ENCODE measurements at places on chromosomes 3 and 15.

DNA sequence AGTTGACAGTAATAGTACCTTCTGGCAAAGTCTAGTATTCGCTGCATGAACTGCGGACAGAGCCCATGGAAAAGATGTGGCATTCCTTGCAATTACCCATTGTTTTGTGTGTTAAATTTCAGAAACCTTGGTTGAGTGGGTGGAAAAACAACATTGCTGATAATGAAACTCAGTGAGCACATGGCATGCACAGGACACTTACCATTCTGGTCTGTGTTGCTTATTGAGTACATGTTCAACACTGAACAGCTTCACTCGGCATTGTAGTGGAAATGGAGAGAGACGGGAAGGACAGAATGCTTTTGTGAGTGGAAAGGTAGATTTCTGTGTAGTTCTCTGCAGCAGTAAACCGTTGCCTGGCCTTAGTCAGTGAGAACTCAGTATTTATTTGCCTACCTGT is 165.3 kb downstream of the FNDC3B start:
- no peak for DNase-seq

GRCh38 chr15:56984681-56985481 is 66.4 kb downstream of the TCF12 start:
- DNase-seq: no peak

DNA sequence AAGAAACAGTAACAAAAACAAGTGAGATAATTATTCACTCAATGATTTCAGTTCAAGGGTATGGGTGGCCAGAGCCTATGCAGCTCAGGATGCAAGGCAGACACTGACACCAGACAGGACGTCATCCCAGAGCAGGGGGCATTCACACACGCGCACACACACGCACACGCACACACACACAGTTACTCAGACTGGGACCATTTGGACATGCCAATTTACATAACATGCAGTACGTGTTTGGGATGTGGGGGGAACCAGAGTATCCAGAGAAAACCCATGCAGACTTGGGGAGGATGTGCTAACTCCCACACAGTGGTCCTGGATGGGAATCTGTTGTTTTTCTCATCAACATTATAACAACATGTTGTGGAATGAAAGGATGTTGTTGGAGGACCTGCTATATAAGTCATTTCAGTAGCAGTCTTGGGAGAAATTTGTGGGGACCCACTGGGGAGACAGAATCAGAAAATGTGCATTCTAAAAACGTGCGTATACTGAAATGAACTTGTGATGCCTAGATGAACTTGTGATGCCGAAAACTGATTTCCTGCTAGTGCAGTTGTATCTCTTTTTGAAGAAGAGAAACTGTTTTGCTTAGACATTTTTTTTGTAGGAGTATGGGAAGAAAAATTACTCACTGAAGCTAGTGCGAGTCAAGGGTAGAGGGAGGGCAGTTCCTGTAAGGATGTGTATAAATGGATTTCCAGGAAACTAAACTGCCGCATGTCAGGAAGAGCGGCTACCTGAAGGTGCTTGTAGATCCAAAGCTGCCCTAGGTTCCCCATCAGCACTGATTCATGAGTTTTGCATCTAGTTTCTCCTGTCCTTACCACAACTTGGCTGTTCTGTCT is 25.2 kb downstream of the CD200 start:
- no peak for DNase-seq

- no peak for DNase-seq
Observed at GRCh38 chr15:72936237-72936636, 116.0 kb upstream of the NEO1 start.

Measured in activated CD4-positive, alpha-beta T cell treated with anti-CD3 and anti-CD28 coated beads, Interleukin-2, amount 50 U/mL, for 24 hours (primary cell).